ENCODE measurements at places on chromosomes 4 and X.

DNA sequence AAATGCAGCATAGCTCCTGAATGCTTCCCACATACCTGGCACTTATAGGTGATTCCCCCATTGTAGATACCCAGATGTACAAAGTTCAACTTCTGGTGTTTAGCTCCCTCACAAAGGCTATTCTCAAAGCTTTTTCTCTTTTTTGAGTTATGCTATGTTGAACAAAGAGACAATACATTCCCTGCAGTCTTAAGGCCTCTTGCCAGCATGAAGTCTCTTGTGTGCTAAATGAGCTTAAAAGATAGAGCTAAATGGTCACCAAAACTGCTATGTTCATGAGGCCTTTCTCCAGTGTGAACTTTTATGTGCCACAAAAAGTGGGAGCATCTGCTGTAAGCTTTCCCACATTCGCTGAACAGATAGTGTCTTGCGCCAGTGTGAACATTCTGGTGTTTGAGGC, 111.2 kb upstream of the TMEM47 start:
- DNase-seq: no peak

DNA sequence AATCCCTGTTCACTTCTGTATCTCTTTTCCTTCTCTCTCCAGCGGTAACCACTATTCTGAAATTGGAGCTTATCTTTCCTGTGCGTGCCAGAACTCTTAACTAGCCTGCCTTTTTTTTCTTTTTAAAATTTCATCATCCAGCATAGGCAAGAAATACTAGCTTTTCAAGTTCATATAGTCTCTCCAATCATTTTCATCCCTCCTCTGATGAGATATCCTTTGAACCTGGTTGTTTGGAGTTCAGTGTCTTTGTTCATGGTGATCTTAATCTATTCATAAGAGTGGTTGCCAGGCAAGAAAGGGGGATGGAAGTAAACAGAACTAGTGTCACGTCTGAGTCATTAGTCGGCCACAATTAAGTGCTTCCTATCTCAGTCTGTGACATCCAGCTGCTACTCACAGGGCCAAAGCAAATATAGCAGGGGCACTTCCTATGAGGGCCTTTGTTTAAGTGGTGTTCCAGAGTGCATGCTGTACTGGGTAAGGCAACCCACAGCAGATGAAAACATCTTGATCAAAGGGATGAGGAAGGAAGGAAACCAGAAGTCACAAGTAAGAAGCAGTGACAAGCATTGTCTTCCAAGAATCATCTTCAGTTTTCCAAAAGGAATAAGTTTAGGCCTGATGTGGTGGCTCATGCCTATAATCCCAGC, 56.4 kb upstream of the XIAP start:
- no peak for DNase-seq

DNA sequence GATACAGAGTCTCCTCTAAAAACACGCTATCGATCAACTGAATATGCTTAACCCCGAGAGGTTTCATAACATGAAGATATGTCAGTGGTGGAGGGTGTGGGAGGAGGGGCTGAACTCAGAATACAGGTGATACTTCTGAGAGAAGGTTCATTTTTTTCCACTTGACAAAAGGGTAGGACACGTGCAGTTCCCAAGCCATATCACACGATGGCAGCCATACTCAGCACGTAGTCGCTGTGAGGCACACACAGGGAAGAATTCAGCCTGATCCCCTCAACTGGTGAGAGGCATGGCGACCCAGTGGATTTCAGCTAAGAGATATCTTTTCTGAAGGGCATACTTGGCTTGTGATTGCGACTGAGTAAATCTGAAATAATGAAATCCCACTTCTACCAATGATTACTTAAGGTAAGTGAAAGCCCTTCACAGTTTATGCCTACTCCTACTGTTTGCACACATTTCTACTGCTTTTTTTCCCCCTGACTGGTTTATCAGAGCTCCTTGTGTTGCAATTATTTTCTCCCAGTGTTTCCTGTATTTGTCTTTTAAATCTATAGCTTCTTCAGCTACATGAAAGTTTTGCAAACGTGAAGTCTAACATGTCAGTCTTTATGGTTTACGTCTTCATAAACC, 133.1 kb downstream of the CORIN start:
- no peak for DNase-seq

GRCh38 chr4:149077181-149077580, 635.0 kb upstream of the NR3C2 start:
- DNase-seq: no peak

GRCh38 chr4:55949482-55949802, 697 bp downstream of the CEP135 start:
- no peak for DNase-seq

DNA sequence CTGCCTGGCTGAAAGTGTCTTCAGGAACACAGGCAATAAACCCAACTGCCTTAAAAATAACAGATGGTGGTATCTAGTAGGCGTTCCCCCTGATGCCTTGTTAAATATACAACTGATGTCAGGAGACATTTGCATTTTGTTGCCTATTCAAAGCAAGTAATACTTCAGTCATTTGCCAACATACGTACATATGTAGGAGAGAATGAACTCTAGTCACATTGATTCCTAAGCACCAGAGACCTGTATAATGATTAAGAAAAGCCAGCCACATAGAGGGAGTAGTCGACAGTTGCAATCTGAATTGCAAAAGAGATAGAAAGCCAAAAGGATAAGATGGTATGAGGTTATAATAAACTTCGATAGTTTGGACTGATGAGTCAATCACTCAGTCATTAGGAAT, 191.0 kb upstream of the EMCN start:
- no peak for DNase-seq

GRCh38 chr4:33737726-33738125, 2506.6 kb downstream of the ARAP2 start:
- DNase-seq: no peak

- no peak for DNase-seq
Measured at GRCh38 chr4:10492464-10492863, 35.2 kb upstream of the ZNF518B start.

- no peak for DNase-seq
Measured at GRCh38 chr4:141789716-141790115, 153.3 kb downstream of the IL15 start.

GRCh38 chrX:108590496-108590895, 145.9 kb downstream of the IRS4 start:
- no peak for DNase-seq

GRCh38 chr4:53830511-53830910, 233.9 kb downstream of the CHIC2 start:
- no peak for DNase-seq

- no peak for DNase-seq
Measured at GRCh38 chr4:94534401-94535312, 82.9 kb downstream of the PDLIM5 start.

- no peak for DNase-seq
Measured at GRCh38 chrX:42017971-42018370, 94.6 kb upstream of the CASK start.

GRCh38 chr4:83639849-83640493, 104.1 kb downstream of the GPAT3 start:
- no peak for DNase-seq

DNA sequence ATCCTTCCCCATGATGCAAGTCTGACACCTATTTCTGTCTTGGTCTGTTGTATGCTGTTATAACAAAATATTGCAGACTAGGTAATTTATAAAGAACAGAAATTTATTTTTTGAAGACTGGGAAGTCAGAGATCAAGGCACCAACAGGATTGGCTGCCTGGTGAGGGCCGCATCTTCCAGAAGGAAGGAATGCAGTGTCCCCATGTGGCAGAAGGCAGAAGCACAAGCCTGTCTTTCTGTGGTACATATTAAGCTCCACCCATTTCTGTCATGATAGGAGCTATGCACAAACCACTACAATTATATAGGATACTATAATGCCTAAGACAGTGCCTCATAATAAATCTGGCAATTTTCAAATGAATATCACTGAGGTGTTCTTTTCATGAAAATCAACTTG, 502.3 kb upstream of the DIAPH2 start:
- DNase-seq: no peak

- no peak for DNase-seq
Measured at GRCh38 chr4:10706236-10706635, 21.7 kb upstream of the CLNK start.

DNA sequence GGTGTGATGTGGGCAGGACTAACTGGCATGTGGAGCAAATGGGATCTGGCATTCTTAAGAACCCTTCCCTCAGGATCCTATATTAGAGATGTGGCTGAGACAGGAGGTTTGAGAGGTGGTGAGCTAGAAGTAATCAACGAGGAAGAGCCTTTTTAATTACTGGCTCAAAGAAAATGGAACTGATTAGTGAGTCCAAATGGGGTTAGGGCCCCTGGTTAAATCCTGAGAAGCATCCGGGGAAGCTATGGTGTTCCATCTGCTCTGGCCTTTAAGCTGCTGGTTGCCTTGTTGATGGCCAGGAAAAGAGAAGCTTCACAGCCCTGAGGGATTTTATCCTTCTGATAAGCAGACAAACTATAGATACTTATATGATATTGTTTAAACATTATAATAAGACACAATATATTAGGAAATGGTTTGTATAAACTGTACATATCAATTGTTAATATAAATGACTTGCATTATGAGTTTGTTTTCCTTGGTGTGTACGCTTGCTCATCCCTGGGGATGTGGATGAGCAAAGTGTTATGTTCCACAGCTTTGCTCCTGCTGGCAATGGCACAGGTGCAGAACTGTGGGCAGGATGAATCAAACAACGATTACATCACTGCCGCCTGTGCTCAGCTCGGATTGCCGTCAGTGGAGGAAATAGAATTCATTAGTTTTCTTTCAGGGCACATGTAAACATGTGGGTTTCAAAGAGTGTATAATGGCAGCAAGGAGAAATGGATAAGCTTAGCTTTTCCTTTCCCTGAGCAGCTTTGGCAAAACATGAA, 328.6 kb upstream of the ARX start:
- no peak for DNase-seq

- DNase-seq: no peak
Measured at GRCh38 chrX:69116077-69116476, 49.2 kb downstream of the PJA1 start.

GRCh38 chrX:57367649-57368048, 81.1 kb downstream of the FAAH2 start:
- DNase-seq: no peak

- no peak for DNase-seq
Measured at GRCh38 chr4:189285377-189285776, 655.3 kb upstream of the FRG1 start.

DNA sequence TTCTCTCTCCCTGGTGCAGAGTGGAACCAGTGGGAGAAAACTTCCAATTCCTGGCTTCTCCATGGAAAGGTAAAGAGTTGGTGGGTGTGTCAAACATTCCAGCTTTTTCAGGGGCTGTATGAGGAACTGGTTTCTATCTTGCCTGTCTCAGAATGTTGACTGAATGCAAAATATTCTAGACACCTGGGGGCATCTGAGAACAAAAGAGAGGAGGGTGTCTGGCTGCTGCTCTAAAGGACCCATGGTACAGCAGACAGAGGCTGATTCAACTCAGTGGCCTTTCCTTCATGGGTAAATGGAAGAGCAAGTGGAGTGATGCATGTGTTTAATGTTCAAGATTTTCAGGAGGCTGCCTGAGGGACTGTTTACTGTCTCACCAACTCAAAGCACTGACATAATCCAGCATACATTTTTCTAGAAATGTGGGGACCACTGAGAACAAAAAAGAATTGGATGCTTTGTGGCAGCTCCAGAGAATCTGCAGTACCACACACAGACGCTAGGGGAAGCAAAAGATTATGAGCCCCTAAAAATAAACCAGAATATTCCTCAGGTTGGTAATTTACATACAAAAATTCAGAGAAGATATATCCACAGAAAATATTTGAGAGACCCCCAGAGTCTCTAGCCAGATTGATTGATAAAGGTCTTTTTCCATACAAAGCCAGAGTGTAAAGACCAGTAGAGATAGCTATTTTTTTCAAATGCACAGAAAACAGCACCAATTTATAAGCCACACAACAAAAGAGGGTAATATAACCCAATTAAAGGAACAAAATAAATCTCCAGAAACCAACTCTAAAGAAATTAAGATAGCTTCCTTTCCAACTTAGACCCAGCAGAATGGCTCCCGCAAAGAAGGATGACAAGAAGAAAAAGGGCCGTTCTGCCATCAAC, 48.0 kb upstream of the STARD8 start:
- DNase-seq: no peak

DNA sequence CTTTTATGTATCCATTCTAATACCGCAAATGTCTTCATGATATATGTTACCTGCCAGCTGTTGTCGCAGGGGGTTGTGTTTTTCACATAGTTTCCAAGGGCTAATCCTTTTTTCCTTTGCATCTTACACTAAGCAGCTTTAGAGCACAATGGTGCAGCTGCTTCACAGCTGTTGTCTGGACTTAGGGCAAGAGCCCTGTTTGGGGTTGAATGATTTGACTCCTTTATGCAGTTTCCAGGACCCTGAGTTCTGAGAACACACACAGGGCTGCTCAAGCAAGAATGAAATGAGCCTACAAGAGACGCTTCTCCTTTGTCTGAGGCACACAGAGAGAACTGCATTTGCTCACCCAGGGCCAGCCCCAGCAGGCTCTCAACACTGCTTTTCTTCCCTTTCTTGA, 20.2 kb downstream of the CCNG2 start:
- DNase-seq: no peak

DNA sequence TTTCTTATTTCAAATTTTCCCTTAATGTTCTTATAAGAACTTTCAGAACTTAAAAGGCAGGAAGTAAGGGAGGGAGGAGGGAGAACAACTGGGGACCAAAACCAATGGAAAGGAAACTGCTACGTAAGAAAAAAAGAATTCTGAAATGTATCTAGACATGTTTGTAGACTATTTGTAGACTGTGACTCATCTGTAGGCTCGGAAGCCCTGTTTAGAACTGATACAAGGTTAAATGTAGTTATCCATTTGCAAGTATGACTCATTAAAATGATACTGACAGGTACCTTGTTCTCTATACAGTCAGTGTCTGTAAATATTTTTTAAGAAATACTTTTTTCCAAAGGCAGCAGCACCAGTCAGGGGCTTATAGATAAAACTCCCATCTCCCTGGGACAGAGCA, 202.0 kb downstream of the DHX15 start:
- no peak for DNase-seq

DNA sequence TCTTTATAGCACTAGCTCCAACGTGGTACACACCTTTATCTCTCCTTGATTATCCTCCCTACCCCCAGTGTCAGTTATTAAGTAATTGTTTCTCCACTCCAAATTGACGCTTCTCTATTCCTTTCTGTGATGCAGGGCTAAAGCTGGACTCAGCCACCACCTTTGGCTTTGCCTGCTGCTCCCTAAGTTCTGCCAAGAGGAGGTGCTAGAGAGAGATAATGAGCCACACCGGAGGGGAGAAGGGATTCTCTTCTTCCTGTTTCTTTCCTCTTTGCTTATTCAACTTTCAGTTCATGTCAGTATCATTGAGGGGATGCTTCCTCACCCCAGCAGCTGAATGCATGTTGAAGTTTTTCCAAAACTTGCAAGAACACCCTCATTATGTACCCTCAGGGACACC, 176.5 kb downstream of the GBA3 start:
- DNase-seq: no peak
